ENCODE measurements at places on chromosomes 3 and 15. TPM values are rescaled to one million over a fixed set of nuclear protein-coding genes. Genes with fewer than 3 reads are reported as not detected.
A peak's percentile ranks its signal among the peaks of the same experiment; 100 is the strongest.

- H3K4me3 ChIP-seq: no peak overlapping the region
- no peaks in the 10 kb centered on the region for H3K36me3 ChIP-seq
- no peaks in the 10 kb centered on the region for H3K27me3 ChIP-seq
- H3K4me1 ChIP-seq: no peaks in the 10 kb centered on the region
- no peak overlapping the region for H3K27ac ChIP-seq
- no peak for DNase-seq
Observed at GRCh38 chr3:25938566-25939325, 148.9 kb downstream of the OXSM start.

GRCh38 chr15:43095243-43095642, 10.6 kb downstream of the UBR1 start:
- no peaks in the 10 kb centered on the region for H3K36me3 ChIP-seq
- peak overlapping the region; percentile 61 for H3K27ac ChIP-seq
- peaks cover 21% of the 10 kb centered on the region for H3K4me1 ChIP-seq
- no peak for DNase-seq
- H3K27me3 ChIP-seq: no peaks in the 10 kb centered on the region

- no peak for DNase-seq
- peaks cover 18% of the 10 kb centered on the region for H3K4me1 ChIP-seq
- H3K36me3 ChIP-seq: no peaks in the 10 kb centered on the region
- H3K27ac ChIP-seq: no peak overlapping the region
Observed at GRCh38 chr15:88619796-88620195, 1.3 kb upstream of the AEN start.

DNA sequence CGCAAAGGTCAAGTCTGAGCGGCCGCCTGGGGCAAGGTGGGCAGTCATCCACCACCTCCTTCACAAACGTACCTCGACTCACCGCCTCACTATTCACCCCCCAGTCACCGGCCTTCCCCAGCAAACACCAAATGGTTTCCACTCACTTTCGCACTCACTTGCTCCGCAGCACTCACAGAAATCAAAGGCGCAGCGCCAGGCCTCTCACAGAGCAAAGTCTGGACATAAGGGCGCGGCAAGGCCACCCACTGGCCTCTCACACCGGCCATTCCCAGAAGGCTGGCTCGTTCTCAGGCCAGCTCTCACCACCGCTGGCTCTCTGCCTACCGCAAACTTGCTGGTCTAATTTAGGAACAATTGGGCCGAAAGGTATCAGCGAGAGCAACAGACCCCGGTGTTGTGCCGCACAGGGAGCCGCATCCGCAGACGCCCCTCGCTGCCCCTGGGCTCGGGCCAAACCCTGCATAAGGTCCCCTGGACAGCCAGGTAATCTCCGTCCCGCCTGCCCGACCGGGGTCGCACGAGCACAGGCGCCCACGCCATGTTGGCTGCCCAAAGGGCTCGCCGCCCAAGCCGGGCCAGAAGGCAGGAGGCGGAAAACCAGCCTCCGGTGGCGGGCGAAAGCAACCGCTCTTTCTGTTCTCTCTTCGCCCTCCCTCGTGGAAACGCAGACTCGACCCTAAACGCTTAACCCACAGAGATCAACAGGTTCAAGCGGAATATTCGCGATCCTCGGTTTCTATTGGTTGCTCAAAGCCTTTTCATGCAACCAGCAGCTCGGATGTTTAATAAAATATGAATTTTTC, 2.9 kb downstream of the SHOX2 start:
- no peaks in the 10 kb centered on the region for H3K27me3 ChIP-seq
- no peak overlapping the region for H3K27ac ChIP-seq
- no peak overlapping the region for H3K4me3 ChIP-seq
- no peaks in the 10 kb centered on the region for H3K4me1 ChIP-seq

DNA sequence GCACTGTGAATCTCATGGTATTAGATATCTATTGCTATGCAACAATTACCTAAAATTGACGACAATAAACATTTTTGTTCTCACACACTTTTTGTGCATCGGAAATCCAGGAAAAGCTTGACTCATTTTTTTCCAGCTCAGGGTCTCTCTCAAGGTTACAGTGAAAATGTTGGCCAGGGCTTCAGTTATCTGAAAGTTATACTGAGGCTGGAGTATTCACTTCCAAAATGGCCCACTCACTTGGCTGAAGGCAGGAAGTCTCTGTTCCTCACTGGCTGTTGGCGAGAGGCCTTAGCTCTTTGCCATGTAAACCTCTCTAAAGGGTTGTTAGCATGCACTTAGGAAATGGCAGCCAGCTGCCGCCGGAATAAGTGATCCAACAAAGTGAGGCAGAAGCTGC, 41.4 kb downstream of the OSTN start:
- H3K27ac ChIP-seq: no peak overlapping the region
- H3K27me3 ChIP-seq: no peaks in the 10 kb centered on the region
- peaks cover 10% of the 10 kb centered on the region for H3K4me1 ChIP-seq
- no peak overlapping the region for H3K4me3 ChIP-seq

GRCh38 chr3:141507392-141508066, 20.7 kb downstream of the RASA2 start:
- no peak overlapping the region for H3K27ac ChIP-seq
- no peaks in the 10 kb centered on the region for H3K27me3 ChIP-seq
- peaks cover 7% of the 10 kb centered on the region for H3K4me1 ChIP-seq
- no peaks in the 10 kb centered on the region for H3K36me3 ChIP-seq

DNA sequence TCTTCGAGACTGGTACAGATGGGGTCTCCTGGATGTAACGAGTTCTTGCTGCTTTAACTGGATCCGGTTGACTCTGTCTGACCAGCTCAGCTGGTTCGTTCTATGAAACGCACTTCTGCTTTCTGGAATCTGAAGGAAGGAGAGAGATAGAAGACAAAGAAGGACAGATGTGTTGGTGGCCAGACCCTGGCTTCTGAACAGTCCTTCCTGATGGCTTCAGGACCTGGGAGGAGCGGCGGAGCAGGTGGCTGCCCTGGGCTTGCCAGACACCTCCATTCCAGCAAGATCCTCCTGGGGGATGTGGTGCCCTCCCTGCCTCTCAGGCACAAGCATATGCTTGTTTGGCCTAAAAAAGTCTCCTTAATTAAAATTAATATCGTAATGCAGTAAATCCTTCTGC, 99.9 kb downstream of the APBA2 start:
- no peaks in the 10 kb centered on the region for H3K27me3 ChIP-seq
- no peaks in the 10 kb centered on the region for H3K36me3 ChIP-seq
- H3K4me1 ChIP-seq: no peaks in the 10 kb centered on the region
- no peak for DNase-seq
- H3K27ac ChIP-seq: no peak overlapping the region
- H3K4me3 ChIP-seq: no peak overlapping the region

- no peak for DNase-seq
- peaks cover 4% of the 10 kb centered on the region for H3K36me3 ChIP-seq
- H3K27me3 ChIP-seq: no peaks in the 10 kb centered on the region
- no peak overlapping the region for H3K27ac ChIP-seq
Observed at GRCh38 chr3:47004369-47005211, 25.1 kb downstream of the NBEAL2 start.

- H3K27me3 ChIP-seq: no peaks in the 10 kb centered on the region
- no peak overlapping the region for H3K27ac ChIP-seq
- DNase-seq: no peak
- no peak overlapping the region for H3K4me3 ChIP-seq
- no peaks in the 10 kb centered on the region for H3K4me1 ChIP-seq
Observed at GRCh38 chr3:195246581-195246995, 24.4 kb downstream of the XXYLT1 start.

DNA sequence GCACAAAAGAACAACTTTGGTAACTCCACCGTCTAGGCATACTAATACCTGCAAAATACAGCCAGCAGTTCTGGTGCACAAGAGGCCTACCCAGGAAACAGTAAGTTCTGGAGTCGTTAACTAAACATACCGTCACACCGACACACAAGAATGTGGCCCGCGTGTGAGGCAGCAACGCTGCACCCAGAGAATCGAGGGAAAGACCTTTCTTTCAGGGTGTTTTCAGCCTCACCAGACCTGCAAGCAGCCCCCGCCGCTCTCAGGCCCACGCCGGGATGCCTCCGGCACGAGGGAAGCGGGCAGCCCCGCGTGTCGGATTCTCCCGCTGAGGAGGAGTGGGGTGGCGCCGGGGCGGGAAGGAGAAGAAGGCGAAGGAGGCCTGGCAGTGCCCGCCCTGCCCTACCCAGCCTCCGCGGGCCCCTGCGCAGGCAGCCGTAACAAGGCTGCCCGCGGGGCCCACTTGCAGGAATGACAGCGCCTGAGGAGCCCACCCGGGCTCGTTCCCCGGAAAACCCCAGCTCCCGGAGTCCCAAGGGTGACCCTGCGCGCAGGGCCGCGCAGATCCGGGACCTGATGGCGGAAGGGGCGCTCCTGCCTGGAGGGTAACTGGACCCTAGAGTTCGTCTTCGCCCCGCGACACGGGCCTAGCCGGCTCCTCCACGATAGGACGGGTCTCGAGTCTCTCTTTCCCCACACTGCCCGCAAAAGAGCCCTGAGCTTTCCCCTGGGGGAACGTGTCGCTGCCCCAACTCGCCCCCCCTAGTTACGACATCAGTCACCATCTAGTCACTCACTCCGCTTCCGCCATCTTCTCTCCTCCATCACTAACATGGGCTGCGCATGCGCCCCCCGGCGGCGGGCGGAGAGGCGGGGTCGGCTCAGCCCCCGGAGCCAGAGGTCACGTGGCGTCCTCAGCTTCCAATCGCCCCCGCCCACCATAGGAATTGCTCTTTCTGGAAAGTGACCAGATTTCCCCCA, at the start of gene PHC3:
Gene PHC3, minus strand, starts transcription at position 826 of the 978 bp plus-strand sequence. Its CDS starts 18 bp downstream, at position 808.
- H3K4me3 ChIP-seq: peak within 1 kb of the TSS; percentile 54
- H3K4me1 ChIP-seq: peaks cover 10% of the 10 kb centered on the region
- no peaks in the 10 kb centered on the region for H3K36me3 ChIP-seq
- peak within 1 kb of the TSS; percentile 97 for H3K27ac ChIP-seq

- DNase-seq: no peak
- no peaks in the 10 kb centered on the region for H3K36me3 ChIP-seq
- no peaks in the 10 kb centered on the region for H3K4me1 ChIP-seq
- H3K4me3 ChIP-seq: no peak overlapping the region
- no peak overlapping the region for H3K27ac ChIP-seq
Observed at GRCh38 chr15:80816049-80816653, 37.0 kb downstream of the CEMIP start.

DNA sequence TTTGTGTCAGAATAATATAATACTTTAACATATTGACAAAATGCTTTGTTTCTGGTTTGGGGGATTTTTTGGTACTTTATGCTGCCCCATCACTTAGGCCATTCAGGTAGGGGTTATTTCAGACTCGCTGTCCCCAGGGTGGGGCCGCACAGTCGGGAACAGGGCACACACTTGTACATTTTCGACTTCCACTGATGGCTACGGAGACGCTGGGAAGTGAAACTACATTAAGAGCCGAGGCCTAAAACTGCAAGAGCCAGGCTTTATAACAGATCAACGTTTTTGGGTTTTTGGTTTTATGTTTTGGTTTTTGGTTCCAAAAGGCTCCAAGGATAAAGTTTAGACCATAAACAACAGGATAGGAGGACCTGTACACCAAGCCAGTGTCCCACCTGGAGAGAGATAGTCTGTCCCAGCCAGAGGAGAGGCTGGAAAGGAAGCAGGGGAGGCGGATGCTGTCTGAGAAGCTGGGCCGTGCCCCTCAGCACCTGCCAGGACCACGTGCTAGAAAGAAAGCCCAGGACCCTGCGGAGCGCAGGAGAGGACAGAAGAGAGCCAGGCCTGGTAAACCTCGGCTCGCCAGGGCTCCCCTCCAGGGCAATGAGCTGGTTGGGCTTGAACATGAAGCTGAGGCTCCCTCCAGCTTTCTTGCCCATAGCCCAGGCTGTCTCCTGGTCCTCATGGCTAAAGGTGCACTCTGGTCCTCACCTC, 111.7 kb downstream of the CHSY1 start:
- H3K27me3 ChIP-seq: no peaks in the 10 kb centered on the region
- H3K4me3 ChIP-seq: no peak overlapping the region
- H3K36me3 ChIP-seq: no peaks in the 10 kb centered on the region

Gene PP2D1
- total RNA-seq: not detected

Gene ITIH1
- total RNA-seq: not detected

Gene TNFSF10
- total RNA-seq: not detected

Gene BLOC1S6
- total RNA-seq: 37.0 TPM

Data from Caco-2 (cell line).